Posterior cingulate gyrus (tissue), 11 donors: ENCODE measurements at places on chromosomes 3 and 15.
A peak's percentile ranks its signal among the peaks of the same experiment; 100 is the strongest.

- DNase-seq: no peak
Observed at GRCh38 chr3:66144568-66145407, 76.0 kb upstream of the SLC25A26 start.

DNA sequence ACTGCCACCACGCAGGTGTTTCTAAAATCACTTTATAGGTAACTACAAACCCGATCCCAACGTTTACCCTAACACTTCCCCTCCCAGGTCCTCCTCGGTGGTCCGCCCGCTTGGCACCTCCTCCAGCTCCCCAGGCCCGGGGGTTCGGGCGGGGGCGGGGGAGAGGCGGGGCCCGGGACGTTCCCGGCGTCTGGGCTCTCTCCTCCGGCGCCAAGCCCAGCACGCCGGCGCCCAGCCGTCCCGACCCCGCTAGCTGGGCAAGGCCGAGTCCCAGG is 562 bp downstream of the CGGBP1 start:
- DNase-seq: no peak

DNA sequence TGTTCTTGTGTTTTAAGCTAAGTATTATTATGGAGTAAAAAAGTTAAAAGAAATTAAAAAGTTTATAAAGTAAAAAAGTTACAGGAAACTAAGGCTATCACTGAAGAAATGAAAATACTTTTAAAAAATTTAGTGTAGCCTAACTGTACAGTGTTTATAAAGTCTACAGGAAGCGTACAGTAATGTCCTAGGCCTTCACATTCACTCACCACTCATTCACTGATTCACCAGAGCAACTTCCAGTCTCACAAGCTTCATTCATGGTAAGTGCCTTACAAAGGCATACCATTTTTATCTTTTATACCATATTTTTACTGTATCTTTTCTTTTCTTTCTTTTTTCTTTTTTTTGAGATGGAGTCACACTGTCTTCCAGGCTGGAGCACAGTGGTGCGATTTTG is 40.7 kb upstream of the SCN5A start:
- no peak for DNase-seq

DNA sequence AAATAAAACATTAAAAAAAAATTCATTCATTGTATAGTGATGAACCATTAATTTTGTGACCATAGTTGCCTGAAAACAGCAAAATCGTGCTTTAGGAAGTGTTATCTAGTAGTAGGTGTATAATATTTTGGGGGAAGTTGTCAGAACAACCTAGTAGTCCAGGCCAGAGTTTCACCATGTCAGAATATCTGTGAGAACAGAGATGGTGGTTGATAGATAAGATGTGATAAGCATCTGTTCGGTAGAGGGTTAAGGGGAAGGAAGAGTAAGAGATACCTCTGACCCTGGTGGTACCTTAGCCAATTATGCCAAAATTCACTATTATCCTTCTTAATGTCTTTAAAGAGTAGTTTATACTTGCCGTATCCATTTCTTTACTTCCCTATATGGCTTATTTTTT is 113.8 kb downstream of the MITF start:
- DNase-seq: no peak

- no peak for DNase-seq
Observed at GRCh38 chr3:140753865-140754754, 76.2 kb downstream of the TRIM42 start.

DNA sequence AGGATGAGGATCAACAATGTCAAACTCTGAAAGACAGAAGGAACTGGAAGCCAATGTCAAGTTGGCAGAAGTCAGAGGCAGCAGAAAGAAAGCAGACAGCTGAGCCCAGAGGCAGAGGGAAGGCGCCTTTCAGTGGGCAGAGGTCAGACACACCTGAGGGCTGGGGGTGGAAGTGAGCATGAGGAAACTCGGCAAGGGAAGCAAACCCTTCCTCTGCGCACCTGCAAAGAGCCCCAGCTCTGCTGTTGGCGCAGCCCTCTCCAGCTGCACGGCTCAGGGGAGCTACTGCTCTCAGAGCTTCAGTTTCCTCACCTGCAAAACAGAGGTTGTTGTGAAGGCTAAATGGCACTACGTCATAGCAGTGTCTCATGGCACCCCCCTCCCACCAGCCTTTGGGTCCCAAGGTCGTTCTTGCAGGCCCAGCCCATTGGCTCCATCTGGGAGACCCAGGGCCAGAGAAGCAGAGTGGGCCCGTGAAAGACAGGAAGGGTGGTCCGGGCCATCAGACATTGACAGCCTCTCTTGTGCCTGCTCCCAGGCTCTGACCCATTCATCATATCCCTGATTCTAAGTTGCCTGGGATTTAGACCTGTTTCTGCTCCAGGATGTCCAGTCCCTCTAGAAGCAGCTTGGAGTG is 53.3 kb upstream of the SLC6A11 start:
- DNase-seq: no peak

- no peak for DNase-seq
Observed at GRCh38 chr3:111745786-111746185, 113.3 kb upstream of the PHLDB2 start.

DNA sequence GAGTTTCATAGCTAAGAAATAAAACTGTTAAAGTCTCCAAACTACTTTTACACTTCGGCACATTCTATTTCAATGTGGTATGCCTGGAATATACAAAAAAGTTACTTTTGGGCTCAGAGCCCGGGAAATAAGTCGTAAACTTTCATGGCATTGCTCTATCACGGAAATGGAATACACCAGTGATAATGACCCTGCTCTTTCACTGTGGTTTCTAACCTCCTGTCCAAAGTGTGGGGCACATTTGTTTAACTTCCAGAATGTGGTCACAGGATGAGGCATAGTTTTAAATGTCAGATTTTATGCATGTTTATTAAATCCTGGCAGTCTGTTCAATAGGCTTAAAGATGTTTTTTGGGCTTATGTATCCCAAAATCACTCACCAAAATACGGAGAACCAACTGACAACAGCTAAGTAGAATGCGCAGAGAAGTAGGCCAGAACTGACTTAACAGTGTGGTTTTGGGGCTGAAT is 5.1 kb downstream of the CXCR6 start:
- DNase-seq: no peak

GRCh38 chr15:76432604-76433003 is 96.0 kb downstream of the ISL2 start:
- no peak for DNase-seq

DNA sequence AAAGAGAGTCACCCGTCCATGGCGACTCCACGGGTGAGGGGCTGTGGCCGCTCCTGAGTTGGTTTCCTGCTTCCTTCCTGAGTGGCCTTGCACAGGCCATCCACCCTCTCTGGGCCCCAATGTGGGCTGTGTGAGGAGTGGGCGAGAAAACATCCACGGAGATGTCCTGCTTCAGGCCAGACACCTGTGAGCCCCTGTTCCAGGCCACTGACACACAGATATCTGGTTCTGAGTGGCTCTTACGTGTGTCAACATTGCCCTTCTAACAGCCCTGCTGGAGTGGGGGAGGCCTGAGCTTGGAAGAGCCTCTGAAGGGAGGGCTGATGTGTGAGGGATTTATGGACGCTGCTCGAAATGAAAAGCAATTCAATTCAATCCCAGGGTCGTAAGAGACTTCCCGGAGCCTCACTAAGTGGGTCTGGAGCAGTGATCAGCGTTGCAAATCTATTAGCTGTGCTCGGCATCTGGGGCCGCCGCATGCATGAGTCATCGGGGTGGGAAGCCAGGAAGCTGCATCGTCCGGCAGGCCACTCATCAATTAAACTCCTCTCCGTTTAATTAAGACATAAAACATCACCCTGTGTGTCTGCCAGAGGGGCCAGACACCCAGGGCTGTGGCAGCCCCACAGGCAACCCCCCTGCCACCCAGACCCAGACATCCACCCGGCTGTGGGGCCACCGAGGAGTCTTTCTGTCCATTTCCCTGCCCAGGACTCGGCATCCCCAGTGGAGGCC is 20.0 kb upstream of the PRR23E start:
- no peak for DNase-seq

GRCh38 chr15:56775641-56776040 is 42.3 kb upstream of the ZNF280D start:
- DNase-seq: no peak

DNA sequence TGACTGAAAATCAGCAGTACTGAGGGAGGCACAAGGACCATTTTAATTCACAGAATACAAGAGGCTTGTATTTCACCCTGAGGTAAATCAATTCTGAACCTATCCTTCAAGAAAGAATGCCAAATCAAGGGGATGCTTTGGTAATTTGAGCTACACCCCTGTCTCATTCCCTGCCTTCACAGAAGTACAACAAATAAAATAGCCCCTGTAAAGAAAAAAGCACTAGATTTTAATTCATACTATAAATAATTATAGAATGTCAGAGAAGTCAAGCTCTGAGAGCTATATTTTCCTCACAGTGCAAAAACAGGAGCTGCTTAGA is 249.0 kb downstream of the ISL2 start:
- no peak for DNase-seq

DNA sequence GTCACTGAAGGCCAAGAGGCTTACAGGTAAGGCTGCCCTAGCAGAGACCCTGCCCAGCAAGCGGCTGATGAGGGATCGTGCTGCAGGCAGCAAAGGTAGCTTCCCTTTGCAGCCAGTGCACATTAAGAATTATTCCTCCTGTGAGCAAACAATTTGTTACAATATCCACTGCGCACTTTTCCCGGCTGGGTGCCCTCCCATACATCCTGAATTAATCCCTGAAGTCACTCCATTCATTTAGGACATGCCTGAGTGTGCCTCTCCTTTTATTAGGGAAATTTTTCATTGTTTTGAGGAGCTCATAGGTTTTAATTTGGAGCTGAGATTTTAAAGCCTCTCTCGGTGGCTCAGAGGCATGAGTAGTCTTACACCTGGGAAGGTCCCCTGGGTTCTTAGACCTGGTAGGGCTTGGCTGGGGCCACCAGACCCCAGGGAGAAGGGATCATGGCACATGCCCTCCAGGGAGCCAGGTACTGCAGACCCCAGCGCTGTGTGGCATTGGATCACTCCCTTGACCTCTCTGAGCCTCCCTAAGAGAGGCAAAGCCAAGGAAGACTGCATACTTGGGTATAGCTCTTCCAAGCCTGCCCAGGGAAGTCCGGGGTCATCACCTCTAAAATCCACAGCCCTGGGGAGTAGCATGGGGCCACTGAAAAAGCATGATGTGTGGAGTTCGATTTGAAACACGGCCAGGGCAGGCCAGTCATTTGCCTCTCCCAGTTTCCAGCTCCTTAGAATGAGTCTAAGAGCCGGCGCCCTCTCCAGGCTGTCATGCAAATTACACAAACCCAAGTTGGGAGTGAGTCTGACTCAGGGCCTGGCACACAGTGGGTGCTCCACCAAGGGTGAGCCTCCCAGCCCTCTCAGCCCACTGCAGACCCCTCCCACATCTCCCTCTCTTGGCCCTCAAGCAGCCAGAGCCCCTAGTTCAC is 151.9 kb upstream of the LINGO1 start:
- peak; percentile 65 for DNase-seq

- no peak for DNase-seq
Observed at GRCh38 chr3:191235331-191236314, 36.6 kb downstream of the OSTN start.
